Stromal cell of bone marrow (primary cell): ENCODE measurements at places on chromosomes 12 and 14.

DNA sequence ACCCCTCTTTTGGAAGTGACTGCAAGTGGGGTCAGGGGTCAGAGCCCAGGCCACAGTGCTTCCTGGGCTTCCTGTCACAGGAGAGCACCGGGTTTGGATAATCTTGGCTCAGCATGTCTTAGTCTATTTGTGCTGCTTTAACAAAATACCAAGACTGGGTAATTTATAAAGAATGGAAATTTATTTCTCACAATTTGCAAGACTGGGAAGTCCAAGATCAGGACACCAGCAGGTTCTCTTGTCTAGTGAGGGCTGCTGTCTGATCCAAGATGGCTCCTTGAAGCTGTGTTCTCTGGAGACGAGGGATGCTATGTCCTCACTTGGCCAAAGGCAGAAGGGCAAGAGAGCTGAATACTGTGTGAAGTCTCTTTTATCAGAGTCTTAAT is 74.1 kb downstream of the RIN3 start:
- DNase-seq = no peak

GRCh38 chr14:103031566-103031911 is 25.8 kb downstream of the CDC42BPB start:
- DNase-seq = no peak

- no peak for DNase-seq
Measured at GRCh38 chr12:28830491-28830890, 318.6 kb upstream of the FAR2 start.

DNA sequence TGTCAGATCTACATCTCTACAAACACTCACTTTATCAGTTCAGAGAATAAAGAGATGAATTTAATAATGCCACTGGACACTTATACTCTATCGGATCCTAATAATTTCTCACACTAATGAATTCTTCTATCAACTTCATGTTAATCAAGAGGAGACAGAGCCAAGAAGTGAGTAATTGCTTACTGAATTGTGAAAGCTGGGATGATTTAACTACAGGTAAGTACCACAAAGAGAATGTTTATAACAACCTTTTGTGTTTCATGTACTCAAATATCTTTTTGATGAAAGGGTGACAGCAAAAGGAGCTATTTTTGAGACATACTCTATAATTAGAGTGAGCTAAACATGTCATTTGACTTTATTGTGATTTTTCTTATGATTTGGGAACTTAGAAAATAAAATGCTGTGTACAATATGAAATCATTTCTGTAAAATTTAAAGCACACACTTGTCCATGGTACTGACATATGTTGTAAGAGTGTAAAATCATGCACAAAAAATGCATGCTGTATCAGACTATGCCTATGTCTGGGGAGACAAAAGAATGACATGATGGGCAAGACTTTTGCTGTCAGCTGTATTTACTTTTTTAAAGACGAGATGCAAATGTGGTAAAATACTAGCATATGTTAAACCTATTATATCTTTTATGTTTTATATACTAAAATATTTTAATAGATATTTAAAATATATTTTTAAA is 361.2 kb downstream of the CCER1 start:
- DNase-seq = no peak

- DNase-seq = no peak
Measured at GRCh38 chr12:42908712-42909111, 319.2 kb upstream of the PRICKLE1 start.

DNA sequence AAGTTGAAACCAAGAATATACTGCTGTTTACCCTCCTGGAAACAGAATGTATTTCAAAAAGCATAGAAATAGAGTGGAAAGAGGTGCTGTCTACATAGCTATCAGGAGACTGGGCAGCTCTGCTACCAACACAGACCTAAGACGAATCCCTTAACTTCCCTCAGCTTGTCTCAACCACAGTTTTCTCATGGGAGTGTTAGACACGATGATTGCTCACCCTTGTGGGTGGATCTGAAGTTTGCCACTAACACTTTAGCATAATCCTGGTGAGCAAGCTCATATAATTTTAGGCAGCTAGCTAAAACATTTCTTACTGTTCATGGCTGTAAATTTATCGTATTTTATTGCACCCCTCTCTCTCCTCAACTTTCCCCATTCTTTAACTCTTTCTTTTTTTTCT is 38.5 kb downstream of the C12orf75 start:
- DNase-seq = peak; percentile 85
